ENCODE measurements at places on chromosomes 5 and 9.
A peak's percentile ranks its signal among the peaks of the same experiment; 100 is the strongest.

DNA sequence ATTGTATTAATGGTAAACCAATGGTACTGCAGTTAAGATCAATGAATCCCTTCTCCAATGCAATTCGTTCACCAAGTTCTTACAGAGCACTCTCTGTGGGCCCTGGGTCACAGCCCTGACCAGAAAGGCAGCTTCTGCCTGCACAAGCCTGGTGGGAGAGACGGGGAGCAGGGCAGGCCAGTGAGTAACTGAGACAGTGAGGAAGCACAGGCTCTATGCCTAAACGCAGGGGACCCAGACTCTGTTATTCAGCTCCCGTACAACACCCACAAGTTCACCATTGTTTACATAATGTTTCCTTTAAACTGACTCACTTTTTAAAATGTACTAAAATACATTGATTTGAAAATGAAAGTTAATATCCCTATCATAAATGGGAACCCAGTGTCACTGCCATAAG, 40.5 kb upstream of the CTSL start:
- no peak for DNase-seq

- no peak for DNase-seq
Observed at GRCh38 chr5:14771972-14772371, 99.6 kb downstream of the ANKH start.

GRCh38 chr5:56746553-56747339, 68.6 kb upstream of the MAP3K1 start:
- no peak for DNase-seq

- no peak for DNase-seq
Observed at GRCh38 chr5:150111122-150111521, 24.8 kb upstream of the CSF1R start.

DNA sequence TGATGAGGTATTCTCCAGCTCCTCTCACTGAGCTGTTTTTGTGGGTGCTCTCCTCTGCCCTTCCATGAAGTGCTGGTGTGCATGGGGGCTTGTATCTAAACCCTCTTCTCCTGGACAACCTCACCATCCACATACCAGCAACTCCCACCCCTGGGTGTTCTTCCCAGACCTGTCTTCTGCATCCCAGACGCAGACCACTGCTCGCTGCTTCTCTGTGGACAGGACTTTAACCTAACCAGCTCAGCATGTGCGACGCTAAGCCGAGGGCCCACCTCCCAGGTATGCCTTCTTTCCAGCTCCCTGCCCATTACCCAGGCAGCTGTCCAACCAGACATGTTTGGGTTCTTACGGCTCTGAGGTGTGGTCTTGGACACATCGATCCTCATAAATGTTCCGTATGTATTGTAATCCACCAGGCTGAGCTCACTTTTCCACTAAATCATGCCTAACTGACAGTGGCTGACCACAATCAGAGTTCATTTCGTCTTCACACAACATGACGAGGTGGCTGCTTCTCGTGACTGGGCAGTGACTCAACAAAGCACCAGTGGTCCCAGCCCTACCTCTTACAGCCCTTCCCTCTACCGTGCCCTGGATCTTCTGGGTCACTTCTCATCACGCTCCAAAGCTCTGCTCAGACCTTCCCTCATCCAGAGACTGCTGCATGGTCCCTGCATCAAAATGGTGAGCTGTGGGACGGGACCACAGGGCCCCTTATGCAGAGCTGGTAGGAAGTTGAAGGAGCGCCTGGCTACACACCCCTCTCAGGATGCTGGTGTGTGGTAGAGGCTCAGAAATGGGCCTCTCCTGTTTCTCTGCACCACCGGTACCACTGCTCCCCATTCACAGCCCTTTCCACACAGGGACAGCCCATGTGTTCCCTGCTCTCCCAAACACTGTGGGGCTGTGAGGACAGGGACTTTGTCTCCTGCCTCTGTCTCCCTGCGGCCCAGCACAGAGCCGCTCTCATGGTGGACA, 9.6 kb upstream of the PTGES2 start:
- DNase-seq: no peak

DNA sequence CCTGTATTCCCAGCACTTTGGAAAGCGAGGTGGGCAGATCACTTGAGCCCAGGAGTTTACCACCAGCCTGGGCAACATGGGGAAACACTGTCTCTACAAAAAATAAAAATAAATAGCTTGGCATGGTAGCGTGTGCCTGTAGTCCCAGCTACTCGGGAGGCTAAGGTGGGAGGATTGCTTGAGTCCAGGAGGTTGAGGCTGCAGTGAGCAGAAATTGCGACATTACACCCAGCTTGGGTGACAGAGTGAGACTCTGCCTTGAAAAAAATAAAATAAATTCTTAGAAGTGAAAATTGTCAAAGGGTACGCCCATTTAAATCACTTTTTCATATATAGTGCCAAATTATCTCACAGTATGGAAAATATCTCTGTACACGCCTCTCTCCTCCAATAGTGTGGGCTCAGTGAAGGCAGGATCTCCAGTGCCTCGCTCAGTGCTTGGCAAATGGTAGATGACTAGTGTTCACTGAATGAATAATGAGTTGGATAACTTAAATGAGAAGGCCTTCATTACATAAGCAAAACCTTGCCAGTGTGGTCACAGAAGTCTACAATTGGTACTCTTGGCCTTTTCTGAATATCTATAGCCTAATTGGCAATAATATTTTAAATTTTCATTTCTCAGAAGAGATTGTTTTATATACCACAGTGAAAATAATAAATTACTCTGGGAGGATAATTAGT, 9.4 kb upstream of the CCL28 start:
- DNase-seq: no peak

DNA sequence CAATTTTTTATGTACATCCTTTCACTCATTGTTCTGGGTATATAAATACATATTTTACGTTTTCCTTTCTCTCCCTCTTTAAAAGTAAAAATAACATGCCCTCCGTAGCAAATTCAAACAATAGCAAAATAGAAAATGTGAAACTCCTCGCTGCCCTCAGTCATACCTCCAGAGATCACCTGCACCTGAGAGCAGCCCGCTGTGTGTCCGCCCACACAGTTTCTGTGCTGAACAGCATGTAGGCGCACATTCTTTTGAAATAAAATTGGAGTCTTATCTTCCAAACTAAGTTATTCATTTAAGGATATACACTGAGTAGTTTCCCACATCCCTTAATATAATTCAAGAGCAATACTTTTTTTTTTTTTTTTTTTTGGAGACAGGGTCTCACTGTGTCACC, 255.7 kb downstream of the AOPEP start:
- DNase-seq: no peak

GRCh38 chr5:132952829-132953228, 10.6 kb downstream of the AFF4 start:
- DNase-seq: no peak

DNA sequence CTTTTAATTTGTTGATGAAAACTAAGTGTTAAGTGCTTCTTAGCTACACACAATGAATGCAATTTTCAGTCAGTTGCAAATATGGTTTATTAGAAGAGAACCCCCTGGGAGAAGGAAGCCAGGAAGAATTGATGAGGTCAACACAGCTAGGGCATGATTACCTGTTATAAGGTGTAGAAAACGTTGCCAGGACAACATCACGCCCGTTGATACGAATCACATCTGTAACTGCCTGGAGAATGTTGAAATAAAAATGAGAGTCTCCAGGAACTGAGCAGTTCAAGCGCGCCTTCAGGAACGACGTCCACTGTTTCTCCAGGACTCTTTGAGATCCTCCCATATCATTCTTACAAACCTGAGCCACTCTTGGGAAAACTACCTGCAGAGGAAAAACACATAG, 88.0 kb downstream of the SEMA6A start:
- no peak for DNase-seq

GRCh38 chr9:34991607-34992375, 2.2 kb downstream of the DNAJB5 start:
- DNase-seq: peak; percentile 58

GRCh38 chr9:121365564-121365963, 4.5 kb downstream of the STOM start:
- no peak for DNase-seq

DNA sequence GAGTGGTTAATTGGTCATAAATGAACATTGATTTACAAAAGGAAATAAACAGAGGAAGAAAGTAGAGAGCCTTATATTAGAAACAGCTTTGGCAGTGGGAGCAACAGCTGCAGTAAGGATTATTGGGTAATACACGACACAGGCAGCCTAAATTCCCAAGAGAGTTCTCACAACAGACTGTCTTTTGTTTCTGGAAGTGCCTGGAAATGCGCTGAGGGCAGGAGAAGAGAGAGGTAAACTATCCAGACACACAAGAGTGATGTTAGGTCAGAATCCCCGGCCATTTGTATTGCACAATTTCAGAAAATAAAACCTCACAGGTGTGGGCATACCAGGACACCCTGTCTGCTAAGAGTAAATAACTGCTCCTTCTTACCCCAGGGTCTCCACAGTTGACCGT, 450.4 kb upstream of the CTNND2 start:
- DNase-seq: no peak

DNA sequence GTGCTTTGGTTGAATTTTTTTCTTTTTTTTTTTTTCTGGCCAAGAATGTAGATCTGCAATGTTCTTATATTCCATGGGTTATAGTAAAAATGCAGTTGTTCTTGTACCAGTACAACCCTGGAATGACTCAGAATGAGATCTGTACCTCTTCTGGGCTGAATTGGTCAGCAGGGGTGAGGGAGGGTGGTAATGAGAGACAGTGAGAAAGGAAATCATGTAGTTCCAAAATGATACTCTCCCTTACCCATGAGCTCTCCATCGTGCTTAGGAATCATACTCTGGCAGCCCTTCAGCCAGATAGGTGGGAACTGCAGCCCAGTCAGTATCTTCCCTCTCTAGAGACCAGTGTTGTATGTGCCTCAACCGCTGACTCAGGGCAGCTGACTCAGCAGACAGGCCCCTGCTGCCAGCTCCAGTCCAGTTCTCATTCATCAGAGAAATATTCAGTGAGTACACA, 2.1 kb upstream of the GLIS3 start:
- peak; percentile 12 for DNase-seq

DNA sequence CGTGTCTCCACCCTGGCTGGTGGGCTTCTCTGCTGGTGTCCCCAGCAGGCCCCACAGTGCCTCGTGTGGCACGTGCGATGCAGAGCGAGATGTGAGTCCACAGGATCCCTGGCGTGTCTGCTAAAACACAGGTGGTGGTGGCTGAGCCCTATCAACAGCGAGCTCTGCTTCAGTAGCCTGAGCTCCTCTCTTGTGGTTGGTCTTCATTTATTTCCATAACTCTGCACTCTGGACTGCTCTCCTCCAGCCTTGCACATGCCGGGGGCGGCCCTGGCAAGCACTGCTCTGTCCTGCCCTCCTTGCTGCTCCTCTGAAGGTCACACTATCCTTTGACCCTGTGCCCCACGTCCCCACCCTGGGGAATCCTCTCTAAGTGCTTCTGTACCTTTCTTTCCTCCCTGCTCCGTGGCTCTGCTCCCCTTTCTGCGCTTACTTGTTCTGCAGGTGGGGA, 59.2 kb downstream of the NSUN2 start:
- DNase-seq: no peak

GRCh38 chr9:37801287-37801850, 772 bp downstream of the DCAF10 start:
- DNase-seq: peak; percentile 54

DNA sequence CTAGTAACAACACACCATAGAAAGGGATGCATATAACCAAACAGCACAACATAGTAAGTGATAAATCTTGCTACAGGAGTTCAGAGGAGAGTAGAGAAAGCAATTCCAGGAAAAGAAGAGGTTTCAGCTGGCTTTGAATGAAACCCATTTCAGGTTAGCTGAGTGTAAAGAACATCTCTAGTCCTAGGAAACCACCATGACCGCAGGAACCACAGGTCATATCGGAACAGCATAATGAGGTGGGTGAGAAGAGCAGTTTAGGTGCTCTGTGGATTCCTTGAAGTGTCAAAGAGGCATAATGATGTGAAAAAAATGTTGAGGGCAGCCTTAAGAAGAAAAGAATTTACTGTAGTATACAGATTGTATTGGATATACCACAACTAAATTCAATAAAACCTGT, 507.5 kb downstream of the MTRR start:
- peak; percentile 54 for DNase-seq

- DNase-seq: no peak
Observed at GRCh38 chr5:83255268-83255667, 177.9 kb downstream of the XRCC4 start.

DNA sequence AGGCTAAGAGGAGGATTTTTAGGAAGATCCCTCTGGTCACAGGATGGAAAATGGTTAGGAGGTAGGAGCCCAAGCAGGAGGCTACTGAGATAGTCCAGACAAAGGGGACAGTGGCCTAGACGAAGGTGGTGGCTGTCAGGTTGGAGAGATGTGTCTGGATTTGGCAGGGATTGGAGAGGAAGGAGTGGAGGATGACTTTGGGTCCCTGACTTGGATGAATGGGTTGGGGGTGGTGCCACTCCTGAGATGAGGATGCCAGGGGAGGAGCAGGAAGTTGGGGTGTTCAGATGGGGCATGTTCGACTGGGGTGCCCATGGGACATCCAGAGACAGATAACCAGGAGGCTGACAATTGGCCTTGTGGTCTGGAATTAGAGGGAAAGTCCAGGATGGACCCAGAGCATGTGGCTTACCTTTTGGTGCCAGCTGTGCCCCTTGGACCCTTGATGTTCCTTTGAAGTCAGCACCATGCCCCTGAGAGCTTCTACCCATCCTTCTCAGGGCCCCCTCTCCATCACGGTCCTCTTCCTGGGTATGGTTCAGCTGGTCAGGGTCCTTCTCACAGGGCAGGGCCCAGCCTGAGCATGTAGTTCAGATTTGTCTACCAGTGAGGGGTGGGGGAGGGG, 15.1 kb upstream of the IGFBPL1 start:
- DNase-seq: no peak

- no peak for DNase-seq
Observed at GRCh38 chr5:54001976-54002775, 308.2 kb downstream of the ARL15 start.
